ENCODE measurements at places on chromosomes 4 and X. TPM values are rescaled to one million over a fixed set of nuclear protein-coding genes. Genes with fewer than 3 reads are reported as not detected.

PWWP3B gene
- total RNA-seq: 0.06 TPM

DNA sequence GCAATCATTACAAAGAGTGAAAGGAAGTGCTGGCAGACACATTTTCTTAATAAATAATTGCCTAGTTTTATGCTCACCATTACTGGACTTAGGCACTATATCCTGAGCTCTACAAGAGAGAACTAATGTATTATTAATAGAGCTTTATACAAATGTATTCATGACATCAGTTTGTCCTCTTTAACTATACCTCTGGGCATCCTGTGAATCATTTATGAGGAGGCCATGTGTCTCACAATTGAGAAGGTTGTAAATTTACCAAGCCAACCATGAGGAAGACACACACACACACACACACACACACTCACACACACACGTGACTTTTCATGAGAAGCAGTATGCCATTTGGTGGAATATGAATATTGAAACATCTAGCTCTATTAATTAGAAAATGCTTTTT lies 728.2 kb downstream of the ARAP2 start:
- DNase-seq: no peak

MAGEC2 gene
- total RNA-seq: not detected

DNA sequence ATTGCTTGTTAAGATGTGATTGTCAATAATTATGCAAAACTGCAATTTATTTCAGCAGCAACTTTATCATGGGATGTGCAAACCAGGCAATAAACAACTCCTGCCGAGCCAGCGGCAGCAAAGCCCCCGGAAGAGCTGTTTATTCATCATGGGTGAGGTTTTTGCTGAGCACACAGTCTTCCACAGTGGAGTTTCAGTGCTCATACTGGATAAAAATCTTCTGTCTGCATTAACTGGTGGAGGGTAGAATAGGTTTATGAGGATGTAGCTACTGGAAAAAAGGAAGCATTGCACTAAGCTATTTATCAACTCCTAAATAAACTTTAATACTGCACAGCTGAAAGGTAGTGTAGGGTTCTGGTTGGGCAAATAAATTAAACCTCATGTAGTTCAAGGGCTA lies 557.4 kb upstream of the FTHL17 start:
- DNase-seq: no peak

DNA sequence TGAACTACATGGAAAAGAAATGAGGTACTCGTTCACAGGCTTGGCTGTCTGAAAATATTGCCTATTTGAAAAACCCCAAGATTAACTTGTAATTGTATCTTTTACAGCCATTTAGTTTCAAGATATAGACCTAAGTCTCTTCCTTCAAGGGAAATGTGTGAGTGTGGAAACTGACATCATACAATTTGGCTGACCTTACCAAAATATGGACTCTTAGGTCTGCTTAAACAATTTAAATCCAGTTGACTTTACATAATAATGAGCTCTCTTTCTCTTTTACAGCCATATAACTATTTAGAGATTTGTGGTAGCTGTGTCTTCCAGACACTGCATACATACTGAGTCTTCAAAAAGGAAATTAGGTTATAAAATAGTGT lies 186.9 kb downstream of the NR3C2 start:
- DNase-seq: no peak

GRCh38 chr4:7060346-7061150 lies 7.3 kb downstream of the GRPEL1 start:
- no peak for DNase-seq

TRMT10A gene
- 4.6 TPM for total RNA-seq

- DNase-seq: no peak
These were observed 13.5 kb downstream of the DCHS2 start for GRCh38 chr4:154478128-154478527.

DNA sequence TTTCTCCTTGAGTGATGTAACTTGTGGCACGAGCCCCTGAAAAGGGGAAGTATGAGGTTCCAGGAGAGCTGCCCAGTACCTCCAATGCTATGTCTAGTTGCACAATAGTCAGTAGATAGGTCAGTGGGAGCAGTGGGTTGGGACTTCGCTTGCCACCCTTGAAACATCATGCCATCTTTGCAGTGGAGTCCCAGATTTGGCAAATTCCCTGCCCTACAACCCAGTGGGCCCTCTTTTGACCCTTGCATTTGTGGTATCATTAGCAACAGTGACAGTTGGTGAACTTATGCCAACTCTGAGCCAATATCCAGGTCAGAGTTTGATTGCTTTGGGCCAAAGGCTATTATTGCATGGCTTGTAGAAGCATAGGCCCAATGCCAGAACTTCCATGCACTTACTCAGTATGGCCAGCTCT lies 12.3 kb downstream of the FHL1 start:
- DNase-seq: peak; percentile 41

DNA sequence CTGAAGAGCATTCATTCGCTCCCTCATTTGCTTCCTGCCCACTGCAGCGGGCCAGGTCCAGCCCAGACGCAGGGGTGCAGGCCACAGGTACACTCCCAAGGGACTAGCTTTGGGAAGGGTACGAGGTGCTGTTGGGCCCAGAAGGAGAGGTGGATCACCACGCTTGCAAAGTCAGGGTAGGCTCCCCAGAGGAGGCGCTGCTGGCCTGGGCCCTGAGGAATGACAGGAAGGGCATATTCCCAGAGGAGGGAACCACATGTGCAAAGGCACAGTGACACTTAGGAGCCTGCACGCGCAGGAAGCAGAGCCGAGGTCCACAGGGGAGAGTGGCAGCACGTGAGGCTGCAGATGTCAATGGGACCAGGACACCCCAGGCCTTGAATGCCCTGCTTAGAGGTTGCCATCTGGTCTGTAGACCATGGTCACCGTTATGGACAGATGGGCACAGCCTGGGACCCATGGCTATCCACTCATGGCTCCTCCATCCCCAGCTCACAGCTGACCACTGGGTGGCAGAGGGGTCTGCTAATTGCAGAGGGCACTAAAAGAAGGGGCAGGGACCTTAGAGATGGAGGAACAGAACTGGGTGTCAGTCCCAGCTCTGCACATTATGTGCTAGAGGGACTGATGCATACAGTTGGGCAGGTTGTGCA lies 7.9 kb downstream of the HTRA3 start:
- DNase-seq: peak; percentile 45

HTN3 gene
- not detected for total RNA-seq

DNA sequence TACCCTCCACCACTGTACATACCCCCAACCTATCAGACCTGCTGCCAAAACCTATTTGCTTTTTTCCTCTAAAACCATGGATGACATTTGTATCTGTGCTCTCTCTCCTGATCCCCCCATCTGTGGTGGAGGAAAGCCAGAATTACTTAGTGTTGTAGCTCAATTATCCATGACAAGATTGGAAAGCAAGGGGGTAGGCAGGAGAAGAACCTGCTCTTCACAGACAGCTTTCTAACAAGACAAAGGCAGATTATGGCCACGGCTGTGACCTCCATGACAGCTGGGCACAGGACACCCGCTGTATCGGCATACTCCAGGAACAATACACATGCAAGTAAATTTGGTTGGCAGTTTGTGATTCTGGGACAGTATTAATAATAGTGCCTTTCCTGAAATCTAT lies 186.7 kb downstream of the ENOX2 start:
- DNase-seq: no peak

SRPX2 gene
- total RNA-seq: 17.6 TPM

GRCh38 chrX:53729751-53730150 lies 43.2 kb upstream of the HUWE1 start:
- no peak for DNase-seq

PCDH11X gene
- 0.17 TPM for total RNA-seq

DNA sequence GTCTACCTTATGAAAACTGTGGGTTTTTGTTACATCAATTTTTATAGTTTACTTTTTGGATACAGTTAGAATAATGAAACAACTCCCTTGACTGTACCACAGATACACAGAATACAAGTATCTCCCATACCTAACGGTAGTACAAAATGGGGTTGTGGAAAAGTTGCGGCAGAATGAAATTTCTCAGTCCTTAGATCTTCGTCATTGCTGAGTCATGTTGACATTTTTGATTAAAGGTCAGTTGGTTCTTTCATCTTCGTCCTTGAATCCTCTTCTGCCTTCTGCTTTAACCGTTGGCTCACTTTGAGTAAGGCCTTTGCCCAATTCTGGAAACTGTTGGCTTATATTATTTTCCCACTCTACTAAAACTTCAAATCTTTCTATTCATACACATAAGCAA lies 75.6 kb downstream of the TRIML1 start:
- no peak for DNase-seq

DNA sequence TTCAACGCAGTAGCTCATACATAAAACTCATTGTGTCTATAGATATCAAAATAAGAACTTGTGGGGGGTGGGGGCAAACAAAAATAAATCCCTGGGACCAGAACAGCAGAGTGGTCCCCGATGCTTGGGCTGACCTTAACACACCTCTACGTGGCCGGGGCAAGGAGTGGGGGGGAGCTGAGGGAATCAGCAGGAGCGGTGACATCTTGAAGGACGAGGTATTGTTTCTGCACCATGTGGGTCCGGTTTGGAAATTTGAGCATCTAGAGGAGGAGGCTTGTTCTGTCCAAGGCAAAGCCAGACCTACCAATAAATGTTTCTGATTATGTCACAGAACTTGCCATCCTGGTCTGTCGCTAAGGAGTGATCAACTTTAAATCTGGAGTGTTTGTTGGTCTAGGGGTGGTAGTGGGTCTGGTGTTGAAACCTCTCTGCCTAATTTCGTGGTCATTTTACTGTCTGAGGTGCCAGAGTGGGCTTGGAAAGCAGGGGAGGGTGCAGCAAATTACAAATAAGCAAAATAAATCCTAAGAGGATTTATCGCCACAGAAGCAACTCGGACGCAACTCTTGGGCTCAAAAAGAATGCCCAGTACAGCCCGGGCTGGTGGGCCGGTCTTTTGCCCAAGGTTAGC lies 774 bp upstream of the RAPGEF2 start:
- peak; percentile 37 for DNase-seq

GRCh38 chr4:653080-653821 lies 20.8 kb downstream of the ATP5ME start:
- peak; percentile 16 for DNase-seq

PHF8 gene
- total RNA-seq: 29.8 TPM

GRCh38 chrX:131783555-131784308 lies 239.4 kb upstream of the STK26 start:
- DNase-seq: no peak

DNA sequence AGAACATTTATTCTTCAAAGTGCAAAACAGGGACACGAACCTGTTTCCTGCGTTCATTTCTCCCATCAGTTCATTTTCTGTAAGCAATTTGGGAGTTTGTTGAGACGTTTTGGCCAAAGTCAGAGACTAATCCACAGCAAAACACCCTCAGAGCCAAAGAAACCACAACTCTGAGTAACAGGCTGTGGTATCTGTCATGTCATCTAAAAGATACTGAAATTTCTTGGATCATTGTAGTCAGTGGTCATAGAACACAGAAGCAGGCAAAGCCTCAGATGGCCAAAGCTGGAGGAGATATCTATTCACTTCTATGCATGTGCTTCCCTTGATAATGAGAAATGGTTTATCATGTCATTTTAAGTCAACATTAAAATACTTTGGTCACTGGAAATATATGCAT lies 485.6 kb upstream of the GALNT7 start:
- DNase-seq: no peak

GRCh38 chr4:104866809-104867208 lies 279.9 kb upstream of the TET2 start:
- DNase-seq: no peak

STK32B gene
- total RNA-seq: 1.1 TPM

DNA sequence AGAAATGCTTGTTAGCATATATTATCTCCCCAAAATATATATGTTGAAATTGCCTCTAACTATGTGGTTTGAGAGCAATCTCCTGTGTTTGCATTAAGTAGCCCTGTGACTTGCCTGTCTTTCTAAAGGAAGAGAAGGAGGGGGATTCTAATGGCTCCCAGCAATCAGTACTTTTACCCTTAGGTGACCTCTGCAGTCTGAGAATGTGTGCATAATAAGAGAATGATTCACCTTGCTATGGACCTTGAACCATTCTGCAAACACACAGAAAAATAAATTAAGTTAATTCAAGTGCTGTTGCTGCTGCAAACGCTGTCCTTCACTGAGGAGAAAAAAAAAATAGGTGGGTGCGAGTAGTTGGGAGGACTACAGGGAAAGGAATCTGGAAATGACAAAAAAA lies 322.2 kb downstream of the IQCM start:
- DNase-seq: no peak

GRCh38 chr4:36322921-36323354 lies 41.5 kb downstream of the DTHD1 start:
- DNase-seq: no peak

- DNase-seq: no peak
These were observed 543.0 kb downstream of the SPRY1 start for GRCh38 chr4:123939621-123940020.

- no peak for DNase-seq
These were observed 11.3 kb downstream of the MAGEA1 start for GRCh38 chrX:153190381-153190780.

GRCh38 chrX:111445485-111445884 lies 33.5 kb upstream of the DCX start:
- no peak for DNase-seq

DNA sequence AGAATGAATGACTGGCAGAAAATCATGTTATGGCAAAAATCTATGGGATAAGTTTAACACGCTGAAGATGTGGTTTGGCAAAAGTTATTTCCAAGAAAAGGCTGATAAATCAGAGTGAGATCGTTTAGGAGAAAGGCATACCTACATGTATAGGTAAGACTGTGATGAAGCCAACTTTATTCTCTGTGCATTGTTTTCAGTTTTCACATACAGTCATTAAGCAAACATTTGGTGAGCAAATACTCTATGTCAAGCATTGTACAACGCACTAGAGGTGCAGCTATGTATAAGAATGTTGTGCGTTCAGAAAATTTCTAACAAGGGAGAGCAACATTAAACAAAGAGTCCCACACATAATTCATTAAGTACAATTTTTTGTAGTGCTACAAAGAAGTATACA lies 121.7 kb downstream of the TEX13A start:
- no peak for DNase-seq

- DNase-seq: no peak
These were observed 644.1 kb upstream of the TENM3 start for GRCh38 chr4:181599134-181599533.

APOO gene
- total RNA-seq: 36.6 TPM

DNA sequence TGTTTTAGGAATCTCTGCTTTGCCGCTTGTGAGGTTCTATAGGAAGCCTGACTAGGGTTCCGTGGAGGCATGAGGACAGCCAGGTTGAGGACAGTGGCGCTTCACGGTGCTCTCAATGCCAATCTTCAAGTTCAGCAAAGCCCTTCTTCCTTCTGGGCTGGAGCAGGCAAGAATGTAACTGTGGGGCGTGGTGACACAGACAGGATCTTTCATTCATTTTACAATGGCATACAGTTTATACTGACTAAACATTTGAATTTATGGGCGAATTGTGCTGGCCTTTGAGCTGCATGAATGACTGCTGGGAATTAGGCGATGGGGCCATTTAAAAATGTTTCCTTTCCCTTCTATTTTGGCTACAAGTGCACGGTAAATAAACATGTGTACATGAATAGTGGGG lies 2.9 kb upstream of the NHS start:
- no peak for DNase-seq

HSD17B11 gene
- total RNA-seq: 142 TPM

GRCh38 chrX:103151799-103152198 lies 58.9 kb upstream of the NXF3 start:
- no peak for DNase-seq

RS1 gene
- total RNA-seq: not detected

ENPEP gene
- 2.1 TPM for total RNA-seq

Measured in mucosa of descending colon (tissue), 3 donors.